A172 (cell line): ENCODE measurements at places on chromosomes 2 and 18.

GRCh38 chr2:231161252-231161839 is 36.5 kb upstream of the HTR2B start:
- DNase-seq, result peak; percentile 54

- peak; percentile 24 for DNase-seq
Measured at GRCh38 chr2:116754381-116755101, 1060.0 kb upstream of the DDX18 start.

DNA sequence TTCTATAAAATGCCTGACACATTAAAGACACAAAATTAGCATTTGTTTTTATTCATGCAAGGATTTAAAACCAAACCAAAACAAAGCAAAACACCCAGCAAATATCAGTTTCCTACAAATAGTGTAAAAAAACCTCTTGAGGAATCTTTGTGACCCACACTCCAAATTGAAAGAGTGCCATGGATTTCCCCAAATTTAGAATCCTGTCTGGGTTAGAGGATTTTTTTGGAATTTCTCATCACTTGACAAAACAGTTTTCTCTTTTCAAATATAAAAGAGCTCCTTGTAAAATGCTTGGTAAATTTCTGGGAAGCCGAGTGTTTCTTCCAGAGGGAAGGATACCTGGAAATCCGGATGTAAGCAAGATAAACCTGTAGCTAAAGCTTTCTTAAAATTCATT is 1.7 kb upstream of the FN1 start:
- DNase-seq, result no peak

DNA sequence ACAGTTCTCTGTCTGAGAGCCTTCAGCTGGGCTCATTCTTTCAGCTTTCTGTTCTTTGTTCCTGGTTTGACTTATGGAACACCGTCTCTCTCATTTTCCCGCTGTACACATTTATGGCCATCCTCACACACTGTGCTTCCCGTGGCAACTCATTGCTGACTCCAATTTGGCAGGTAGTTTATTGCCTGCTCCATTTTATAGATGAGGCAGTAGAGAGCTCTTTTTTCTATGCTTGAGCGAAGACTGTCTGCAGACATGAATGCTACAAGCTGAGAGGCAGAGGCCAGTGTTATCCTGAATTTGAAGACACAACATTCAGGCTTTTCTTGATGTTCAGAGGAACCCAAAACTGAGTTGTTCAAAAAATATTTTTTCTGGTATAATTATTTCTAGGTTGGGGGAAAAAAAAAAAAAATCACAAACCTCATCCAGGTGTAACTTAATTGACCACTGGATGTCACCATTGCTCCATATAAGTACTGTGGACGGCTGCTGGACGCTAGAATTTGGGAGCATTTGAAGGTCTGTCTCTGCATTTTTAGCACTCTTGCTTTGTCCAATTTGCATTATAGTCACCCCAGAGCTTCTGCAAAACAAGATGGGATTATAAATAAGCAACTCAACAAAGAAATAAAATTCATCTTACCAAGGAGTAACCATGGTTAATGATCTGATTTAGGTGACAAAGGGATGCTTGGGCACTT is 83.5 kb downstream of the HRH4 start:
- DNase-seq, result peak; percentile 21

DNA sequence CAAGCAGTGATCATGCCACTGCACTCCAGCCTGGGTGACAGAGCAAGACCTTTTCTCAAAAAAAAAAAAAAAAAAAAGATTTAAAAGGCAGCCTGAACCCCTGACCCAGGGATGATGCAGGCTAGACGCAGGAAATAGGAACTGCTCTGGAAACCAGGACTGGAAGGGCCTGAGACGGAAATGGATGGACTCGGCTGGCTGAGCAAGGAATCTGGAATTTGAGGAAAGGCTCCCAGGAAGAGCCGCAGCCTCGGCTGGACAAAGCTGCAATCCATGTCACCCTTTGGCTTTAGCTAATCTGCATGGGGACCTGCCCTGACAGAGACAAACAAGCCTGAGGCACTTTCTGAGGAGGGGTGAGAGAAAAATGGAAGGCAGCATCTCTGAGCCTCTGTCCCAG is 55.0 kb upstream of the DAPL1 start:
- no peak for DNase-seq

DNA sequence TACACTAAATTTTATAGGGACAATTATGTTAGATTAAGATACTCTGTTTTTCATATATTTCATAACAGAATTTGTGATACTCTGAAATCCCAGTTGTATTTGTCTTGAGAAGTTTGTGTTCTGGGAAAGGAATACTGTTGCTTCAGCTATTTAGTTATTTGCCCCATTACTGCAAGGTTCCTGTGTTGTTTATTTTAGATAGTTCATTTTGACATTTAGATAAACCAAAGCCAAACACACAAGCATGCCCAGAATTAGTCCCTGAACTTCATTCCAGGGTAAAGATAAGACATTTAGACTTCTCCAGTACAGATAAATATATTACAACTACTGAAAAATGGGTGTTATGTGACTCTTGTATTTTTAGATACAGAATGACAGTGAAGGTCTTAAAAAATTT is 74.7 kb downstream of the BMPR2 start:
- DNase-seq, result no peak

DNA sequence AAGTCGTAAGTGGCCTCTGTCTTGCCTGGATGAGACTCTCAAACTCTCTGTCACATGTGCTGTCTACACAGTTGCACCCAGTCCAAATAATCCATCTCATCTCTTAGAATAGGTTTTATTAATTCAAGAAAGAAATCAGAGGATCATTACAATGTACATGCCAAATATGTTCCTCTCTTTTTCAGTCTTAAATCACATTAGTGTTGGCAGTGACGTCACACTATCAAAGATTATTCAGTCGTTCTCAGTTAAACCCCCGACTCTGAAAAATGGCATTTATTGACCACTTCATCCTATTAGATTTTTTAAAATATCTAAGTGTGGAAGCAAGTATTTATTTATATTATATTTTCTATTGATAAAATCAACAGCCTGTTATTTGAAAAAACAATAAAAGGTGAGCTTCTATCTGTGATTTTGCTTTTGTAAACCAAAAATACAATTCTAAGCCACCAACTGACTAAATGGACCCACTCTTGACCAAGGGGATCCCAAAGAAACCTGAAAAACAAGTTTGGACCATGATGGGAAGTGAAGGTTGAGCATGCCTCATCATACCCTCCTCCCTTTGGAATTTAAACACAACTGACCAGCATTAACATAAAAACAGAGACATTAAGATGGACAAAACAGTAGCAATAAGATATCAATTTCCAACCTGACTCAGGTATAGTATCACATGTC is 1894.4 kb upstream of the LRRTM1 start:
- DNase-seq, result no peak

- DNase-seq, result no peak
Measured at GRCh38 chr2:85251070-85251616, 76.6 kb downstream of the TGOLN2 start.

GRCh38 chr2:119290859-119291587 is 67.4 kb downstream of the STEAP3 start:
- peak; percentile 52 for DNase-seq

DNA sequence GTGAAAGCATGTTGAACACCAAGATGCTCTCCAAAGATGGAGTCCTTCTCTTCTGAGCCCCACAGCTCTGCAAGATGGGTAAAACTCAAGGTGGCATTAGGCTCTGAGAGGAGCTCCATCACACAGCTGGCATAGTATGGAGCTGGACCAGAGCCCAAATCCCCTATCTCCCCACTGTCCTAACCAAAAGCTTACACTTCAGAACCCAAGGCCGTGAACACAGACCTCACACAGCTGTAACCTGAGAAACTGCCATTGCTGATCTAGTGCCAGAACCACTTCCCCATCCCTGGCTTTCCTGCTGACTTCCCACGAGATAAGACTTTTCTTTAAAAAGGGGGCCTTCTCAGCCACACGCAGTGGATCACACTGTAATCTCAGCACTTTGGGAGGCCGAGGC is 25.0 kb downstream of the TTC32 start:
- DNase-seq, result no peak

DNA sequence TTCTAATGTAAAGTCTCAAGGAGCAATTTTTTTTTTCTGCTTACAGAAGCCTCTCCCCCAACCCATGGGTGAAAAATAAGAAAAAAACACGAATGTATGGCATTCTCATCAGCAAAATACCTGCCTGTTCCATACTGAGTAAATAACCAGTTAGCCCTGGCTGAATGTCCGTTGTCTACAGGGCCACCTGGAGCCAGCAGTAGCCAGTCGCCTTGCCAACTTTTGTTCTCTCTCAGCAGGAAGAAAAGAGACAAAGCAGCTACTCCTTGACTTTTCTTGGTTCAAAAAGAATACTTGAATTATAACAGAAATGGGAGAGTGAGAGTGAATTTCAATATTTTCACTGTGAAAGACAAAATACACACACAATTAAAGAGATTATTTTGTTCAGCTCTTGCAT is 532.9 kb upstream of the CRIM1 start:
- DNase-seq, result no peak

DNA sequence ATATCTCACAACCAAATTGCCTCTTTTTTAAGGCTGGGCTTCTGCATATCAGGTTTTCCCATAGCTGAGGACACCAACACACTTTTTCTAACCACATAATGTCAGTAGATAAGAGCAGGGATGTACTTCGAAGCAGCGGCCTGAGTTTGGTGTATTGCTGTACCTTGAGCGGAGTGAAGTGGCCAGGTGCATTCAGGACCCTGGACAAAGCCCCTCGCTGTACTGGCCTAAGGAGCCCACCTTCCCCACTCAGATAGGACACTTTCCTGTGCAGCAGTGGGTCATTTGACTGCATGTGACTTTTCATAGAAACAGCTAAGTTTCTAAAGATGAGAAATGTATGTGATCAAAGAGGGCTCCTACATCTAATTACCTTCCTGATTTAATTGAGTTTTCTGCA is 212.5 kb downstream of the GBX2 start:
- no peak for DNase-seq

GRCh38 chr2:43238813-43239212 is 12.4 kb upstream of the ZFP36L2 start:
- DNase-seq, result no peak

- DNase-seq, result no peak
Measured at GRCh38 chr18:41969881-41970280, 14.8 kb downstream of the PIK3C3 start.

DNA sequence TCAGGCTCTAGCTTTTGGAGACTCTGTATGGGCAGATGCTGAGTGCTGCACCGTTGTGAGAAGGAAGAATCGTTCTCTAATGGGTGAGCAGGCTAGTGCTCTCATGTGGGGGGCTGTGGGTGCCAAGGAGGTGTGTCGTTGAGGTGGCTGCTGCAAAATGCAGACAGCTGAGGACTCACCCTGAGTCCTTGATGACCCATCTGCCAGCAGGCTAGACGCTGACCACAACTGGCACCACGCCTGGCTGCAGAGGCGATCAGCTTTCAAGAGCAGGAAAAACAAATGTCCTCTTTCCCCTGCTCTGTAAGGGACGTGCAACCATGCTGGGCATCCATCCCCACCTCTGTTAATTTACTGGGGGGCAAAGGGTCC is 48.2 kb downstream of the HAUS1 start:
- DNase-seq, result peak; percentile 77

- DNase-seq, result no peak
Measured at GRCh38 chr2:229088966-229089700, 182.0 kb downstream of the PID1 start.

GRCh38 chr18:7062236-7062635 is 55.4 kb downstream of the LAMA1 start:
- no peak for DNase-seq

GRCh38 chr18:38751898-38752297 is 1186.3 kb upstream of the CELF4 start:
- DNase-seq, result no peak

- peak; percentile 70 for DNase-seq
Measured at GRCh38 chr2:71452565-71452964, 796 bp upstream of the DYSF start.

- DNase-seq, result peak; percentile 31
Measured at GRCh38 chr2:149055751-149056150, 17.3 kb downstream of the LYPD6B start.

DNA sequence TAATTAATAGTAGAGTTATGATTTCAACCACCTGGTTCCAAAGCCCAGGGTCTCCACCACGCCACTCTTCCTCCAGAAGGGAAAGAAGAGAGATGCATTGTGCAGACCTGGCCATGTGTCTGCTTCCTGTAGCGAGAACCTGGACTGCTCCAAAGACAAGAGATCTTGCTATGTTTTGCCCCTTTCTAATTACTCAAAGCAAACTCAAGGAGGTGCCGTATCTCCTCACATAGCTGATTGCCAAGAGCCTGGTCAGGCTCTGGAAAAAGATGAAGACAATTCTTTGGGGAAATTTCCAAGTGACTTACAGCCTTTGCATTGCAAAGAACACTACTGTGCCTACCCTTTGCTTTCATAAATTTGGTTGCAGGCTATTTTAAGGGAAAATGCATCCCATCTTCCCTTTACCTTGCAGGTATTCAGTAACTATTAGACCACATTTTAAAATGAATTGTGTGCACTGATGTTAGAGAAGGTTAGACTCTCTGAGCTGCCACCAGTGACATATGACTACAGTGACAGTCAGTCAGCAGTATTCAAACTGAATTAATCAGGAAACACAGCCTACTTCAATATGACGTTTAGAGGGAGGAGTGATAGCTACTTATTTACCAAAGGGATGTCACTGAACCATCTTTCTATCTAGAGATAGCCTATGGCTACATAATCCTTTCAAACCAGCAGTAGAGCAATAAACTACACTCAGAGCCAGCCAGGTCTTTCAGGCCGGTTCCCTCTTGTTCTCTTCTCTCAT is 842.1 kb upstream of the FANCL start:
- DNase-seq, result no peak

DNA sequence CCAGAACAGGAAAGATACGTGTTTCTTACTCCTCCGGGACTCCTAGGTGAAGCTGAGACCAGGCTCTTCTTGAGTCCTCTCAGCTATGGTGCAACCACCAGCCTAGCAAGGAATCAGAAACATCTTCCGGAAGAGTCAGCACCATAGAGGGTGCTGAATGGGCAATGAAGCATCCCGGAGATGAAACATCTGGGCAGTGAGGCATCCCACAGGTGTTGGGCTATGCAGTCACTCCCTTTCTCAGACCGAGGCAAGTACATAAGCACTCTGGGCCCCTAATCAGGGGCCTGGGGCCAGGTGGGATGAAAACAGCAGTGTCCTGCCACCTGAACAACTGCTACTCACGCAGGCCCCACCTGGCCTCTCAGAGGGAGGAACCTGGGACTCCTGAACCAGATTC is 1.4 kb upstream of the CAPN10 start:
- no peak for DNase-seq

GRCh38 chr2:71517851-71518250 is 64.5 kb downstream of the DYSF start:
- DNase-seq, result no peak

DNA sequence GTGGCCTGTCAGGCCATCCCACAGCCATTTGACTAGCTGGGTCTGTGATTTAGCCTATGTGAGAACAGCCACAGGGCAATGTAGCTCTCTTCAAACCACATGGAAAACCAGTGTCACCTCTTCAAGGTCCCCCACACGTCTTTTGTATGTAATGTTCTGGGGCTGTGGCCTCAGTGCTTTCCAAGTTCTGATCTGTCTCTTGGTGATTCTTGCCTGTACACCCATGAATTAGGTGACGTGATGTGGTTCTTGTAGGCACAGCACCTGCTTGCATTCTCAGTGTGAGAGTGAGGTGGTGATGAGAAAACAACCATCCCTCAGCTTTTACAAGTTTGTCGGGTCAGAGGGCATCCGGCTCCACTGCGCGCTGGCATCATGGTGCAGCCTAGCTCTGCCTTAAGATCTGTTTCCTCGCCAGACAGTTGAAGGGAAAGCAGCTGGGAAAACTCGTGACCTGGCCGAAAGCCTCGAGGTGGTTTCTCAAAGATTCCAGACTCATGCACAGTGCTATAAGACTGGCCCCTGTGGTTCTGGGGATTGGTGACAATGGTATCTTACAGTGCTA is 125.8 kb downstream of the TANC1 start:
- DNase-seq, result peak; percentile 91
